CD8-positive, alpha-beta memory T cell (primary cell): ENCODE measurements at places on chromosomes 2 and 18. TPM values are rescaled to one million over a fixed set of nuclear protein-coding genes. Genes with fewer than 3 reads are reported as not detected.

The SPATA3 gene
- polyA plus RNA-seq = not detected

The GPAT2 gene
- polyA plus RNA-seq = 8.9 TPM

The SERPINB10 gene
- not detected for polyA plus RNA-seq

The LYG1 gene
- not detected for polyA plus RNA-seq

DNA sequence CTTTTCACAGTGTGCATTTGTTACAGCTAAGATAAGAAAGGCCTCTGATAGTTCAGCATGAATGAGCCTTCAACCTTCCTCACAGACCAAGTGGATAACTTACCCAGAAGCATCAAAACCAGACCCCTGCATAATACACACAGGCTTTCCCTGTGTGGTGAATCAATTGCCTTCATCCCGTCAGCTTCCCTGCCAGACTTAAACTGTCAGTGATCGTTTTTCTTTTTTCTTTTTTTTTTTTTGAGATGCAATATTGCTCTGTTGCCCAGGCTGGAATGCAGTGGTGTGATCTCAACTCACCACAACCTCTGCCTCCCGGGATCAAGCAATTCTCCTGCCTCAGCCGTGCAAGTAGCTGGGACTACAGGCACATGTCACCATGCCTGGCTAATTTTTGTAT is 20.5 kb upstream of the SLC35F5 start:
- DNase-seq = no peak

- DNase-seq = no peak
Observed at GRCh38 chr2:55030766-55031165, 19.5 kb downstream of the RTN4 start.

DNA sequence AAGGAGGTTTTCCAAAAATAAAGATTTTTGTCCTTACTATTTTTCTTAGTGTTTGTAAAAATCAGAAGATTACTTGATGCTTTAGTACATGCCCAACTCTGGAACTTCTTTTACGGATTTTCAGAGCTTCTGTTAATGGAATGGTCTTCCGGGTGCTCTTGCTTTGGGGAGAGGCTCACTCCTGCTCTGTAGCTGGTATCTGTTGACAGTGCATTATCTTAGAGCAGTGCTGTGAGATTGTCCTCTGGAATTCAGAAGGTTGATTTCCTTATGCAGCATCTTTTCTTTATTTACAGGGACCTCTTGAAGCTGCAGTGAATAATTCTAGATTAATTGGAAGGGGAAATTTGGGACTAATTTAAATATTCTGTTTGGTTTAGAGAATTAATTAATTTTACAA is 4.6 kb downstream of the MAPRE2 start:
- DNase-seq = no peak

DNA sequence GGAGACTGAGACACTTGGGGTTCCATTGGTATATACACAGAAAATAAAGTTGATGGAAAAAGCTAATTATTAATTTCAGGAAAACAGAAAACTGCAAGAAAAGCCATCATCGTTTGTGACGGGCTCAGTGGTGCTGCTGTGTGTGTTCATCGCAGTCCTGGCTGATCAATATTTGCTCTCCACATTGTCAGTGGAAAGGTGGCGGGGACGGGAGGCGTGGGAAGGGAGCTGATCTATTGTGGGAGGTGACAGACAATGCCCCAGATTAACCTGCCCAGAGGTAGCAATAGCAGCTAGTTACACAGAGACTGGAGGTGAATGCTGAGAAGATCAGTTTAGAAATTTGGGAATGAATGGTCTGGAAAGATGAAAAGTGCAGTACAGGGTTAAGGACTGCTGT is 50.0 kb upstream of the CTDP1 start:
- DNase-seq = no peak

GRCh38 chr18:3720159-3720558 is 270.2 kb downstream of the TGIF1 start:
- no peak for DNase-seq

DNA sequence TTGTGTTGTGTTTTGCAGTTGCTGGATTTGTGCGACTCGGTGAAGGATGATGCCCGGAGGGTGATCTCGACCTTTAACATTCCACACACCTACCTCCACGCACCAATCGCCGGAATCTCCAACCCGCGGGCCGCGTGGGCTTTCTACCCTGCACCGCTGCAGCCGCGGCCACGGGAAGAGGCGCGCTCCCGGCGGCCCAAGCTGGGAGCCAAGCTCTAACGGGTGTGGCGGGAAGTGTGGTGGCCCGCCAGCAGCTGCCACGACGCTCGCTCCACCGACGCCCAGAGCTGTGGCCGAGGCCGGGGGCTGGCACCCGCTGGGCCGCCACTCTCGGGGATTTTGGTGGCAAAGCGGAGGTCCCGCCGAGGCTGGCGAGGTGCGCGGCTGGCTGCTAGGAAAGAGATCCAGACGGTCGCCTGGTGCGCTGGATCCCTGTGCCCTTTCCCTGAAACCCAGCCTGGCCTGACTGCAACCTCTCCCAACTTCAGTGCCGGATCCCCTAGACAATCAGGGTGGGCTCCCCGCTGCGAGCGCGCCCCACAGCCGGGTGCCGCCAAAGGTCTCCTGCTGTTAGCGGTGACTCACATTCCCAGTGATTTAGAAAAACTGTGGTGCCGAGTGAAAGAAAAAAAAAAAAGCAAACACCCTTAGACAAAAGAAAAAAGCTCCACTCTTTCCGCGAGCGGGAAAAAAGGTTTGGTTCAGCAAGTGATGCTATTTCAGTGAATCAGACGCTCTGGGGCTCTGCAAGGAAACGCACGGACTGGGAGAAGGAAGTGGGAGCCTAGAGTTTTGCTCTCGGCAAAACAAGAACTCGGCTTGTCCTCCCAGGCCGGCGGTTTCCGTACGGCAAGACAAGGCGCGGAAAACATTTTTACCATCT is 2.9 kb upstream of the BCL2L11 start:
- peak; percentile 25 for DNase-seq

DNA sequence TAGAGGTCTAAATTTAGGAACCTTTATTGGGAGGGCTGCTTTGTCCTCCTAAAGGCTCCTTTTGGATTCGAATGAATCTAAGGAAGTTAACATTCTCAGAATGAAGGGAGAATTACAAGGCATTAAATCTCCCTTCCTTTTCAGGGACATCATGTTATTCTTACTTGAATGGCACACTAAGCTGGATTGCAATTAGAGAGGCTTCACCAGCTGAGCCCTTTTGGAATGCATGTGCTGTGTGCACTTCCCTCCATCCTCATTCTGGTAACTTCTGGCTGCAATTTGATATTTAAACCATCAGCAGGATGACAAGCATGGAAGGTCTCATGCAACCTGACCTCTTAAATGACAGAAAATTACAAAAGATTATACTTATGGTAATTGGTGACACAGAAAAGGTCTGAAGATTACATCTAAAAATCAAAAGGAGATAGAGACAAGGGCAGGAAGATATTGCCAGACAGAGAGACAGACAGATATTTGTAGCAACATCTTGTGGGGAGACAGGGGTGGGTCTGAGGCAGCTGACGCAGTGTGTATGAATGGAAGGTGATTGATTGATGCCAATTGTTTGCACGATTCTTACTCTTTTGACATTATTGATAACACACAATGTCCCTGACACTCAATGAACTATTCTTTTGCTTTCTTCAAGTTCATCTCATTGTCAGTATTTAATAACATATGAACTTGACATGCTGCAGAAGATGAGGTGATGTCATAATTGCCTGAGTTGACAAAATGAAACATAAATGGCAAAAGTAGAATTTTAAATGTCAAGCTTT is 570.8 kb upstream of the GYPC start:
- no peak for DNase-seq

DNA sequence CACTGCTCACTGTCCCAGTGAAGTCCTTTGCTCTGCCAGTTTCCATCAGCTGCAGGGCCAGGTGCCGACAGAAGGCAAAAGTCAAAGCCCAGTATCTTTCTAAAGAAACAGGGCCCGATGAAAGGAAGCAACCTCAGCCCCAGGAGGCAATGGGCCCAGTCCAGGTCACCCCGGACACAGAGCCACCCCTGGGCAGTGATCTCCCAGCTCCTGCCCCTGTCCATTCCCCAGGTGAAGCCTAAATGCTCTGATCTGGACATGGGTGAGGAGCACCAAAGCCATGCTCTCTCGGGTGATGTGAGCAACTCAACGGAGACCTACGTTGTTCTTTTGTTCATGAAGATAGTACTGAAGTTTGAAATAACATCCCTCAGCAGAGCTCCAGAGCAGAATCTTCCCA is 61.6 kb downstream of the HDAC4 start:
- DNase-seq = no peak
